ENCODE measurements at places on chromosomes 1 and 21. TPM values are rescaled to one million over a fixed set of nuclear protein-coding genes. Genes with fewer than 3 reads are reported as not detected.

DNA sequence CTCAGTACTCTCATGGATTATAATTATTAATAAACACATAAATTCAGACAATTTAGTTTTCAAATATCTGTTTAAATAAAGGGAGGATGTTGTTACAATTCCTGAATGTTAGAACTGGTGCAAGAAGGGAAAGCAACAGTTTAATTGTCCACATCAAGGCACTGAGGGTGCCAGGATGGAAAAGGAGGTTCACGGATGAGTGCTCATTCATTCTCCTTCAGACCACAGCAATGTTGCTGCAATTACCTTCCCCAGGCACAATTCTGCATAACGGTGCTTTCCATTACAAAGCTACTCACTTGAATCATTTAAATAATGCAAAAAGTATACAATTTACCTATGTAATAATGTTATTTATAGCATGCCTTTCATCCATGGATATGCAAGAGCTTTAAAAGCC, 52.3 kb upstream of the COG2 start:
- DNase-seq: no peak

GRCh38 chr1:175841738-175842187, 98.4 kb upstream of the TNR start:
- DNase-seq: no peak

- peak; percentile 90 for DNase-seq
Measured at GRCh38 chr1:202807451-202807925, 733 bp downstream of the KDM5B start.

DNA sequence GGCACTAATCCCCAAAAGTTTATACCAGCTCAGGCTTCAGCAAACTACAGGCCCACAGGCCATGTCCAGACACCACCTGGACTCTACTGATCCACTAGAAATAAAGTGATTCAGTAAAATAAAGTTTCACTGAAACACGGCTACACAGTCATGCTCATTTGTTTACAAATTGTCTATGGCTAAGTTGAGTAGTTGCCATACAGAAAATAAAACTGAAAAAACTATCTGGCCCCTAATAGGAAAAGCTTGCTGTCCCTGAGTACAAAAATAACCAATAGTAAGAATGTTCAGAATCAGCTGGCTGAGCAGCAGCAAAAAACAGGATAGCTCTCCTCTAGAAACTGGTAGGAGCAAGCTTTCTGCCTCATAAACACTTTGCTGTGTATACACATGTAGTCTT, 221.5 kb downstream of the RERE start:
- DNase-seq: no peak

- DNase-seq: no peak
Measured at GRCh38 chr1:226734611-226735153, 4.4 kb downstream of the ITPKB start.

GRCh38 chr1:205626216-205626615, 5.6 kb downstream of the ELK4 start:
- DNase-seq: no peak

DNA sequence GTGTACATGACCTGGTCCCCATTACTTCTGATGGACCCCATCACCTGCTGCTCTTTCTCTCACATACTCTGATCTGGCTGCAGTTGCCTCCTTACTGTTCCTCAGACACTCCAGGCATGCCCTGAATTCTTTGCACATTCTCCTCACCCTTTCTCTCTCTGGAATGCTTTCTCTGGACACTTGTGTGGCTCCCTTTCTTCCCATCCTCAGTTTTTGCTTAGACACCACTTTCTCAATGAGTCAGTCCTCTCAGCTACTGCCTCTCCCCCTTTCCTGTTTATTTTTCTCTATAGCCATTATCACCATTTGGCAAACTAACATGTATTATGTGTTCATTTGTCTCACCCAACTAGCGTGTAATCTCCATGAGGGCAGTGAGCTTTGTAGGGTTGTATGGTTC, 28.1 kb downstream of the PLXNA2 start:
- no peak for DNase-seq

DNA sequence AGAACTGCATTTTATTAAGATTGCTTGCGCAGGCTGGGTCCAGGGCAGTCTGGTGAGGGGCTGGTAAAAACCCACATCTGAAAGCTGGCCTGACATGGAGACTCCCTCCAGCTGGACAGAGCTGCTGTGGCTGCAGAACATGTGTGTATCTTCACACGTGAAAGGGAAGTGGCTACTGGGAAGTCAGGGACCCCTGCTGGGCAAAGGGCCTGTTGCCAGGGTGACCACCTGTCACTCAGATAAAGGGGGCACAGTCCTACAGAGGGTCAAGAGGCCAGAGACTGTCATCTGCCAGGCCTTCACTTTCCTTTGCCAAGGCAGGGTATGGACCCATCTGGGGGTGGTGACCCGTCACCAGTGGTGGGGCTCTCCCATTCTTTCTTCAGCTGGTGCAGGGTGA, 17.5 kb downstream of the NKAIN1 start:
- DNase-seq: no peak

DNA sequence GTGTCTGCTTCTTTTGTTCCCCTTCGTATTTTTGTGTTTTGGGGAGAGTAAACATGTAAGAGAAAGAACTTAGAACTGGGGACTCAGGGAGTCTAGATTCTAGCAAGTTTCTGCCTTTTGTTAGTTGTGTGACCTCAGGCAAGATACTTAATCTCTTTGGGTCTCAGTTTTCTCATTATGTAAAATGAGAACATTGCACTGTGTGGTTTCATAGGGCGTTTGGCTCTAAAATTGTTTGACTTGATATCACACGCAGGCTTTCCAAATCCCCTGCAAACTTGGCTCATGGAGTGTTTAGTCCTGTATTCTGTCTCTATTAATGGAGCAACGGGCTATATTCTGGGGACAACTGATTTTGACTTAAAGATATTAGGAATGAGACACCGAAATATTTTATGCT, 57.7 kb downstream of the NTNG1 start:
- no peak for DNase-seq

- no peak for DNase-seq
Measured at GRCh38 chr1:236795757-236796667, 920 bp downstream of the MTR start.

GRCh38 chr1:185044387-185044786, 971 bp upstream of the RNF2 start:
- no peak for DNase-seq

GRCh38 chr21:15774590-15774989, 44.8 kb downstream of the USP25 start:
- DNase-seq: no peak

- peak; percentile 94 for DNase-seq
Measured at GRCh38 chr21:29002442-29003144, 9.9 kb upstream of the LTN1 start.

DNA sequence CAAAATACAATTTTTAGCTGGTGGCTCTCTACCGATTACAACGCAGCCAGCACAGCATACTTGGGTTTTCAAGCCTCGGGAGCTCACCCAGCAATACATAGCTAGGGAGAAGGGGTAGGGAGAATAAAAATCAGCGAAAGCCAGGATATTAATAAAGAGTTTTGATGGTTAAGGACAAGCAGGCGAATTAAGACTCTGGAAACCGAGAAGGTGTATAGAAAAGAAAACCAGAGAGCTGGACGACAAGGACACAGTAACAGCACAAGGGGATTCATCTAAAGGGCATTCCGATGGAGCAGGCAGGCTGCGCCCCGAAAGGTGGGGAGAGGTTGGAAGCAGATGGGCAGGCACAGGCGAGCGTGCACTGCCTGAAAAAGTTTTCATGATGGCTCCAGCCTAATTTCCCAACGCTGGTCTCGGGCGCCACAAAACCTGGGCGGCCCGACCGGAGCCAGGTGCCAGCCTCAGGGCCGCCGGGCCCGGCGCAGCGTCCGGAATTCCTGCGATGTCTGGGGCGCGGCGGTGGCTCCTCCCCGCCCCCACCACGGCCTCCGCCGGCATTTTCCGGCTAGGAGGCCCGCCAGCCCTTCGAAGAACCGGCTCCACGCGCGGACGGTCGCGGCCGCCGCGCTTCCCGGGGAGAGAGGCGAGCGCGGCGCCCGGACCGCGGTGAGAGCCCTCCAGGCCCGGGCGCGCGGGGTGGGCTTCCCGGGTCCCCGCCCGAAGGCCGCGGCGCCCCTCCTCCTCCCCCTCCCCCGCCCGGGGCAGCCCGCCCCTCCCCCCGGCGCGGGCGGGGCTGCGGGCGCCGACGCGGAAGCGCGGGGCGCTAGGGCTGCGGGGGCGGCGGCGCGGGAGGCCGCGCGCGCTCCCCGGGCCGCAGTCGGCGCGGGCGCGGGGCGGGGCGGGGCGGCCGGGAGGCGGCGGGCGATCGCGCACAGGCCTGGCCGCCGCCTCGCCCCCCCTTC, 774 bp upstream of the DYRK1A start:
- peak; percentile 93 for DNase-seq

- DNase-seq: no peak
Measured at GRCh38 chr1:216325336-216325735, 97.9 kb downstream of the USH2A start.

DNA sequence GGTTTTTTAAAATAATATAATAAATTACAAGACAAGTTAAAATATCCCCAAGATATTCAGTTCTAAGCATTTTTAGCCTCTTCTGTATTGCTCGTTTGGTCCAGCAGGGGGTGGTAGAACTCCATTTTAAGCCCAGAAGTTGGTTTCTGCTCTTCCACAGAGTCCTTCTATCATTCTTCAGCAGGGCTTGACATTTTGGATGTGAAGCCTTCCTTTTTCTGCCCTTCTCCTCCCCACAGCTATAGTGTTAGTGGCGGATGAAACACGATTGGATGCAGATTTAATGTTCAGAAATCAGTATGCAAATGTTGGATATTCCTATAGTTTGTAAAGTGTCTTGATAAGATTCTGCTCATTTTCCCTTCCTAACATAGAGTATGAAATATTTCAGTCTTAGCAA, 1.4 kb downstream of the NCAM2 start:
- DNase-seq: no peak

DNA sequence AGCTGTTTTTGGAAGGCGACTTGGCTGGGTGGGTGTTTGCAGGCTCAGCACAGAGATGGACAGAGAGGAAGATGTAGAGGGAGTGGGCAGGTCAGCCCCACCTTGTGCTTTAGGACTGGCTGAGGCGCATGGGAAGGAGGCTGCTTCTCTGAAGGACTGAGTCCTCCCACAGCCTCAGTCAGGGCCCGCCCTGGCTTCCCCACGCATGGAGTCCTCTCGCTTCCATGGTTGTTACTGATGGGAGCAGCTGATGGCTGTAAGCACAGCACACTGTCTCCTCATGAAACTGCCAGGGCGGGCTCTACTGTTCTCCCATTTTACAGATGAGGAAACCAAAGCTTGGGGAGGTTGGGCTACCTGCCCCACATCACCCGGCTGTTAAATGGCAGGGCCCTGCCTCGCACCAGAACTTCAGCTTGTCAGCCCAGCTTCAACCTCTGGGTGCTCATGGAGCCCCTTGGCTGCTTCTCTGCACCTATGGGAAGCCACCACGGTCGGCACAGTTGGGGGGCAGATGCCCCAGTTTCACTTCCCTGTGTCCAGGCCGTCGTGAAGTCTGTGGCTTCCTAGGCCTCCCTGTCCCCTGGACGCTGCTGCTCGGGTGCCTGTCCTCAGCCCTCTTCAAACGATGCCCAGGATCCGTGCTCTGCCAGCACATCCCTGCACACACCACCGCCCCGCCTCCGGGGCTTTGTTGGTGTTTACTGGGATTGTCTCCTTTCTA, 2.4 kb downstream of the TMEM201 start:
- DNase-seq: no peak

DNA sequence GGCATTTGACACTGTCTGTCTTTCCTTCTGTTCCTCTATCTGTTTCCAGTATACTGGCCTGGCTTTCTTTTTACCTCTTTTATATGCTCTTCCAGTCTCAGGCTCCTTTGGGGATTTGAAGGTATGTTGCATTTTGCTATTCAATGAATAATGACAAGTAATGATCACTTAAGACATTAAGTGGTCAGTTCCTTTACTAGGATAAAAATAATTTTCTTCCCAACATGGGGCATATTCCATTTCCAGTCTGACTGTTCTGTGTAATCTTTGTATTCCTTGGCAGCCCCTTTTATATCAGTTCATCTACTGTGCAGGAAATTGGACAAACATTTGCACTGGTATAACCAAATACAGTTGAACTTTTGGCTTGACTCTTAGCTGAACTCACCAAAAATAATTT, 15.6 kb downstream of the METTL18 start:
- DNase-seq: no peak

DNA sequence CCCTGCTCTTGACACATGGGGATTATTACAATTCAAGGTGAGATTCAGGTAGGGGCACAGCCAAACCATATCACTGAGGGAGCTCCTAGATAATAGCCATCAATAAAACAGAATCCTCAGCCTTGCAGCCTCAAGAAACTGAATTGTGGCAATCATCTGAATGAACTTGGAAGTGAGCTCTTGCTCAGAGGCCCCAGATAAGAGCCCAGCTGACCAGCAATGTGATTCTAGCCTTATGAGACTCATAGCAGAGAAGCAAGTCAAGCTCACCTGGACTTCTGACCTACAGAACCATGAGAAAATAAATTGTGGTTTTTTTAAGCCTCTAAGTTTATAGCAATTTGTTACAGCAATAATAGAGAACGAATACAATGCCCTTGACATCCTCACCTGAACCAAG, 302.5 kb downstream of the LTN1 start:
- no peak for DNase-seq

- no peak for DNase-seq
Measured at GRCh38 chr1:77975386-77975785, 3.5 kb downstream of the FUBP1 start.

- DNase-seq: no peak
Measured at GRCh38 chr1:152165286-152166077, 6.5 kb upstream of the RPTN start.

- DNase-seq: no peak
Measured at GRCh38 chr21:45322960-45323461, 35.3 kb upstream of the POFUT2 start.

GRCh38 chr1:26164036-26164860, 4.5 kb downstream of the C1orf232 start:
- DNase-seq: no peak

Gene STPG1
- total RNA-seq: 8.5 TPM

Gene HSD3B1
- 1.7 TPM for total RNA-seq

Gene S100A9
- total RNA-seq: 53.2 TPM

Gene RHEX
- total RNA-seq: 1.7 TPM

Gene TMEM82
- not detected for total RNA-seq

Gene FOXO6
- total RNA-seq: 0.15 TPM

Gene SAMD13
- total RNA-seq: not detected

Gene VSIG8
- total RNA-seq: 54.5 TPM

Gene SLC2A5
- total RNA-seq: 3.4 TPM

Gene PTPRF
- 204 TPM for total RNA-seq

Gene ENSA
- total RNA-seq: 393 TPM

Gene ARV1
- 21.4 TPM for total RNA-seq
